ENCODE measurements at places on chromosomes 2 and 18. TPM values are rescaled to one million over a fixed set of nuclear protein-coding genes. Genes with fewer than 3 reads are reported as not detected.

The CFAP53 gene
- under 0.01 TPM for total RNA-seq

The MLPH gene
- 13.9 TPM for total RNA-seq

The GREB1L gene
- not detected for total RNA-seq

The ZNF396 gene
- 0.54 TPM for total RNA-seq

The SULT1C2 gene
- not detected for total RNA-seq

GRCh38 chr2:149819356-149819957, 231.9 kb upstream of the MMADHC start:
- DNase-seq: no peak

GRCh38 chr18:74929110-74929509, 279.8 kb downstream of the PTGR3 start:
- DNase-seq: no peak

DNA sequence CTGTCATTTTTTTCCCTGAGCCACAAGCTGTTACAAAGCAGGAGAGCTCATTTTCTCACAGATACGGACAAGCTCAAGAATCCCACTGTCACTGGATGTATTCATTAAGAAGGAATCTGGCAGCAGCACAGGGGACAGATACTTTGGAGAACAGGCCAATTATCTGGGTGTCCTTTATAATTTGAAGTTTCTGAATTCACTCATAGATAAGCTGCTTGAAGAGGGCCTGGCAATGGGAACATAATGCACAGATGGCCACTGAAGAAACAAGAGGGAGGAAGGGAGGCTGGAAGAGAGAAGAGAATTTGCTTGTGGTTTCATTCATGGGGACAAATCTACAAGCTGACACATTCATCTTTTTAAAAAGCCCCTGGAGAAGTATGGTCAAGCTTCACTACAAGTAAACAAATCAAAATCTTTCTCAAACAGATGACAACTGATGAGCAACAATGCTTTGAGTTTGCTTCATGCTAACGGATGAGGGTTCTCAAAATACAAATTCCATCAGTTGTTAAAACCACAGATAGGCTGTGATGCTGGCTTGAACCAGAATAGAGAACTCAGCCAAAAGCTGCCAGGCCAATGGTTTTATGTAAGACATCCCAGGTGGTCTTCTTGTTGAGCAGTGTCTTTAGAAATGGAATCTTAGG, 11.9 kb downstream of the BCL2 start:
- no peak for DNase-seq

DNA sequence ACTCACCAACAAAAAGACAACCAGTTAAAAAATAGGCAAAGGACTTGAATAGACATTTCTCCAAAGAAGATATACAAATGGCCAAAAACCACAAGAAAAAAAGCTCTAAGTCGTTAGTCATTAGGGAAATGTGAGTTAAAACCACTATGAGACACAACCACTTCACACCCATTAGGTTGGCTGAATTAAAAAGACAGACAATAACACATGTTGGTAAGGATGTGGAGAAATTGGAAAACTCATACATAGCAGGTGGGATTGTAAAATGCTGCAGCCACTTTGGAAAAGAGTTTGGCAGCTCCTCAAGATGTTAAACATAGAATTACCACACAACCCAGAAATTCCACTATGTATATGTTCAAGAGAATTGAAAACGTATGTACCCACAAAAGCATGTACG, 117.6 kb upstream of the SPATS2L start:
- no peak for DNase-seq

- no peak for DNase-seq
These were observed 2.3 kb upstream of the BCL11A start for GRCh38 chr2:60555783-60556139.

GRCh38 chr2:233473386-233473791, 93.2 kb downstream of the USP40 start:
- DNase-seq: no peak

- no peak for DNase-seq
These were observed 67.4 kb downstream of the KLHL29 start for GRCh38 chr2:23452372-23452771.

DNA sequence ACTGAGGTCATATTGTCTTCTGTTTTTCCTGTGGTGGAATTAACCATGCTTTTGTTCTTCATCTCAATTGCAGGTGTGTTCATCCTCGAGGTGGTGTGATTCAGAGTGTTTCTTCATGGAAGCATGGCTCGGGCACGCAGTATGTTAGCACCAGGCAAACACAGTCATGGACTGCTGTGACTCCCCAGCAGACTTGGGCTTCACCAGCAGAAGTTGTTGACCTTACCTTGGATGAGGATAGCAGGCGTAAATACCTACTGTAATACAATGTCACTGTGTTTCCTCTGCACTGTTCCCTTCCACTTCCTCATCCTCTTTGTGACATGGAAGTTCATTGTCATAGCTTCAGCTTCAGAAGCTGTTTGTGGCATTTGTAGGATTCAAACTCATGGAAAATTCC, 158.7 kb downstream of the HAUS1 start:
- DNase-seq: no peak

GRCh38 chr2:94939349-94939748, 68.1 kb downstream of the TEKT4 start:
- DNase-seq: no peak

- DNase-seq: no peak
These were observed 1363.6 kb upstream of the CDH2 start for GRCh38 chr18:29540548-29540947.

- DNase-seq: peak; percentile 79
These were observed 41.4 kb upstream of the EHBP1 start for GRCh38 chr2:62663920-62664795.

DNA sequence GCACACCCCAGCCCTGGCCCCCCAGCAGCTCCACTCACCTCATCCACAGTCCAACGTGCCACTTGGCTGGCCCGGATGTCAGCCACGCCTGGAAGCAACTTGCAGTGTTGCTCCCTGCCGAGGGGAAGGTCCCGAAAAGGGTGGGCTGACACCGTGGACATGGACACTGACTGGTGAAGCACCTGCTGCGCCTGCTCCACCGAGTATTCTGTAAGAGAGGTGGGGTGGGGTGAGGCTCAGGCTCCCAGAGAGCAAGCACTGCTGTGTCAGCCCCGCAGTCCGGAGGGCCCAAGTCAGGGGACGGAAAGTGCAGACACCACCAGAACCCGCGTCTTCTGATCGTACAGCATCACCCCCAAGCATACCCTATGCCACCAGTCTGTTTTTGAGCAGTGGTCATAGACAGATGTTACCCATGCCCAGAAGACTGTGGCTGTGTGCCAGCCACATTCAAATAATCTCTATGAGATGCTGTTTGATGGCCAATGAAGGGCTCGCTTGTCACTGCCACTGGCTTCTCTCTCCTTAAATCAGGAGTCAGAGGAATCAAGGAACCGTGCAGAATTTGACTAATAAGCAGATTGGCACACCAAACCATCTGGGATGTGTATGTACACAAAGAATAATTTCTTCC, 74.2 kb upstream of the TMEM200C start:
- DNase-seq: no peak

DNA sequence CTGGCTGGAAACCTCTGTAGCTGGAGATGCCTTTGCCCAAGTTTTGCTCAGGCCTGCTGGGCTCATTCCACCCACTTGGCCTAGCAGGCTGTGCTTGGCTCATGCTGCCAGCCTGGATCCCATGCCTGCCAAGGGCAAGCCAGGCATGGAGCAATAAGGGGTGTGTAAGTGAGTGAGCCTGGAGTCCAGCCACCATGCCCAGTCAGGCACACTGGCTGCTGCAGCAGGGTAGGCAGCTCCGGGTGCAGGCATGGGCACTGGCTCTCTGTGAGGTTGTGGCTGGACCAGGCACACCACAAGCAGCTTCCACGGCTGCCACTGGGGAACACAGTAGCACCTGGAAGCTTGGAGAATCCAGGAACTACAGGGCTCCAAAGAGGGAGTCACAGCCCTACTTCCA, 147.7 kb upstream of the HS6ST1 start:
- DNase-seq: no peak

- no peak for DNase-seq
These were observed 18.6 kb downstream of the ADCYAP1 start for GRCh38 chr18:923144-923866.

DNA sequence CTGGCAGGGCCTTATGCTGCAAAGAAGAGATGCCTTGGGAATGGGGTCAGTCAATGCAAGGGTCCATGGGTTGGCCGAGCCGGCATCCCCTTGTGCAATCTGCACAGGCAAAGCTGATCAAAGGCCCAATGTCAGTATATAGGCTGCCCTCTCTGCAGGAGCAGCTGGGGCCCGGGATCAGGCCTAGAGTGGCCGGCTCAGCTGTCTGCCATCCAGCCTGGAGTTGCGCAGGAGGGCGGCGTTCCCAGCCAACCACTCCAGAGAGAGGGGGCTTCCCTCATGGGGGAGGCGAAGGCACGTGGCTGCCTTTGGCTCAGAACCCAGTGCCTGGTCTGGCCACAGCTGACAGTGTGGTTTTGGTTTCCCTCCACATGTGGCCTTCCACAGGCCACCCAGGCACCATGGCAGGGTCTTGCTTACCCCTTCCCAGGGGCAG, 3.9 kb downstream of the INPP5D start:
- no peak for DNase-seq

DNA sequence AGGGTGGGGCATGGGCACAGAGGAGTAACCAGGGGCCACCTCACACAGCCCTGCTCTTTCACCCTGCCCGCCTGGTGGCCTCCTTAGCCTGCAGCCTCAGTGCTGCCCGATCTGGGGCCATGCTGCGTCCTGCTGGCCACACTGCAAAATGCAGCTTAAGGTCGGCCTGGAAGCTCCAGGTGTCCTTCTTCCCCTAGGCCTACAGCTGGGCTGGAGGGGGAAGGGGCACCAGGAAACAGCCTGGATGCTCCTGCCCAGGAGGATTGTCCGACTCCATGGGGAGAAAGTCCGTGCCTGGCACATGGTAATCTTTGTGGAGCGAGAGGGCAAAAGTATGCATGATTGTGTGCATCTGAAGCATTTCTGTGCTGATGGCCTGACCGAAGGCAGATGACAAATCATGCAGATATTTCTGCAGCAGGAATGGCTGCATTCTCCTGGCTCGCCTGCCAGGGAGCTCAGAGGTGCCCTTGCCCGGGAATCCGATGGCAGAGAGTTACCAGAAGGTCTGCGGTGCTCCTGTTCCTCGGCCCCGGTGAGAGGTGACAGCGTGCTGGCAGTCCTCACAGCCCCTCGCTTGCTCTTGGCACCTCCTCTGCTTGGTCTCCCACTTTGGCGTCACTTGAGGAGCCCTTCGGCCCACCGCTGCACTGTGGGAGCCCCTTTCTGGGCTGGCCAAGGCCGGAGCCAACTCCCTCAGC, 12.8 kb upstream of the ALPP start:
- peak; percentile 21 for DNase-seq

GRCh38 chr2:46988733-46989481, 73.3 kb upstream of the MCFD2 start:
- DNase-seq: no peak

- DNase-seq: peak; percentile 96
These were observed 16.7 kb downstream of the PKDCC start for GRCh38 chr2:42064417-42064942.

Data from IMR-90 (cell line).